ENCODE measurements at places on chromosomes 5 and 9. TPM values are rescaled to one million over a fixed set of nuclear protein-coding genes. Genes with fewer than 3 reads are reported as not detected.

Gene CYLC2
- not detected for total RNA-seq

Gene ATP6V0E1
- 326 TPM for total RNA-seq

Gene GGTA1
- 13.4 TPM for total RNA-seq

Gene FAM221B
- total RNA-seq: not detected

Gene PRUNE2
- 10.8 TPM for total RNA-seq

Gene TAS2R1
- not detected for total RNA-seq

Gene MAMDC4
- 0.64 TPM for total RNA-seq

Gene FABP6
- not detected for total RNA-seq

Gene APBA1
- total RNA-seq: 7.1 TPM

Gene OR1Q1
- not detected for total RNA-seq

Gene TUSC1
- 7.6 TPM for total RNA-seq
